ENCODE measurements at places on chromosomes 6 and 20. TPM values are rescaled to one million over a fixed set of nuclear protein-coding genes. Genes with fewer than 3 reads are reported as not detected.

Gene TGM3
- not detected for total RNA-seq

Gene PTCHD4
- total RNA-seq: not detected

Gene NKAPL
- total RNA-seq: not detected

Gene CEP43
- 38.9 TPM for total RNA-seq

Gene FAM83B
- total RNA-seq: not detected

Gene PCSK2
- total RNA-seq: 0.06 TPM

Gene APOBEC2
- not detected for total RNA-seq

Gene HLA-DQB2
- not detected for total RNA-seq

Gene CEP162
- total RNA-seq: 17.4 TPM
